ENCODE measurements at places on chromosomes 3 and 15.

DNA sequence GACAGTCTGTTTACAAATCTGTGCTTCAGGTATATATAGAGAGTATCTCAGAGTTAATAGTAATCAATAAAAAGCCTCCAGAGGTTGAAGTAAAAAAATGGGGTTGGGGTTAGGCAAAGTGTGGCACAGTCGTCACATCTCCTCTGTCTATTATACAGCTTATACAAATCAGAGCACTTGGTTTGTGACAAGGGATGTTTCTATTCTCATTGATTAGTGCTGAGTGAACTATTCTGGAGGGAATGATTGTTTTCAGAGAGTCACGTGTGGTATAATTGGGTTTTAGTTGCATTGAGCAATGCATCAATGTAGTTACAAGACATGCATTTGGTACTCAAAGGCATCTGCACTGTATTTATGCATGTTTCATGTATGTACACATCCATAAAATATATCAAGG is 172.9 kb downstream of the EPHA3 start:
- no peak for DNase-seq

- DNase-seq = no peak
Observed at GRCh38 chr15:40918799-40919392, 10.2 kb upstream of the DLL4 start.

DNA sequence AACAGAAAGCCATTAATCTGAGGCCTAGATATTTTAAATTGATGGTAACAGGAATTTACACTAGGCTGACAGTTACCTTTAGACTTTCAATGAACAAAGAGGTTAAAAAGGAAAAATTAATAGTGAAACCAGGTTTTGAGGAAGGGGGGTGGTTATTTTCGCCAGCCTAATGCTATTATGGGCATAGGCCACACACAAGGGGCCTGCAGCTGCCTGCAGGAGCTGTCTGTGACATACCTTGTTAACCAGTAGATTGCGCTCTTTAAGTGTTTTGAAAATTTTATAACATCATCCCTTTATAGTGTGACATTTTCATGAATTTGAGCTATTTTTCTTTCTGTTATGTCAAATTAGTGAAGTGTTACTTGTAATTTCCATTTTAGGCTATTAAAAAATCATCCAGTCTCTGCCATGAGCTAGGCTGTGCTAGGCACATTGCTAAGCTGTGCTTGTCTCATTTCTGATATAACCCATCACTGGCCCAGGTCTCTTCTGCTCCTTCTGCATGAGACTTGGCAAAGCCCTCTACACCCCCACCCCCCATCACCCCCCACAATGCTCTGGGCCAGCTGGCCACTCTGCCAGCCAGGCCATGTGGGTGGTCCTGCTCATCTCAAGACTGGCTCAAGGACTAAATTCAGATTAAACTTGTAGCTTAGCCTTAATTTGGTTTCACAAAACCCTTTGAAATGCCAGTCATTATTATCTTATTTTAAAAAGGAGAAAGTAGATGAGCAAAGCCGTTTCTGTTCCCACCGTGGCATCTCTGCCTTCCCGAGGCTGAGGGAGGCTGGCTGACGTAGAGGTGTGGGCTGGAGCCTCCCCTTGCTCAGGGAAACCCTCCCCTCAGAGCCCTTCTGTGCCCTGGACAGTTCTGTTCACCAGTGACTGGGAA is 48.4 kb upstream of the SEC22A start:
- no peak for DNase-seq

- DNase-seq = no peak
Observed at GRCh38 chr15:78671626-78672211, 30.7 kb upstream of the CHRNB4 start.

DNA sequence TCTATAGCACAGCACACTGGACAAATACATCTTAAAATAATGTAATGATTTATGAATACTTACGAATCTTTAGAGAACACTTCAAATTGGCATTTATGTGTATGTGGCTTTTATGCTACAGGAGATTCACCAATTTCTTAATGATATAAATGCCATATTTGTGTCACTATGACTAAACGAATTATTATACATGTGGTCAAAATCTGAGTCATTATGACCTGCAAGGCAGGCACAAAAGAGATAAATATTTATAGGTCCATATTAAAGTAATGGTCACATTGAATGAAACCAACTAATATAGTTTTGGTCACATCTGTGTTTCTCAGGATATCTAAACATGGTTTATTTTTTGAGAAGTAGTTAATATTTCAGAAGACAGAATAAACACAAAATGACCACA is 232.3 kb upstream of the SEMA6D start:
- DNase-seq = no peak

All from renal cortex interstitium (tissue), 15 donors.